Activated CD8-positive, alpha-beta T cell treated with anti-CD3 and anti-CD28 coated beads, Interleukin-2, amount 10 ng/mL, durations not matched to agents 7 days and 5 days (primary cell): ENCODE measurements at places on chromosomes 12 and 14. TPM values are rescaled to one million over a fixed set of nuclear protein-coding genes. Genes with fewer than 3 reads are reported as not detected.

GRCh38 chr12:81610955-81611889, 147.9 kb downstream of the PPFIA2 start:
- H3K36me3 ChIP-seq: no peaks in the 10 kb centered on the region
- no peaks in the 10 kb centered on the region for H3K4me1 ChIP-seq
- DNase-seq: no peak
- H3K27me3 ChIP-seq: peaks cover 4% of the 10 kb centered on the region

DNA sequence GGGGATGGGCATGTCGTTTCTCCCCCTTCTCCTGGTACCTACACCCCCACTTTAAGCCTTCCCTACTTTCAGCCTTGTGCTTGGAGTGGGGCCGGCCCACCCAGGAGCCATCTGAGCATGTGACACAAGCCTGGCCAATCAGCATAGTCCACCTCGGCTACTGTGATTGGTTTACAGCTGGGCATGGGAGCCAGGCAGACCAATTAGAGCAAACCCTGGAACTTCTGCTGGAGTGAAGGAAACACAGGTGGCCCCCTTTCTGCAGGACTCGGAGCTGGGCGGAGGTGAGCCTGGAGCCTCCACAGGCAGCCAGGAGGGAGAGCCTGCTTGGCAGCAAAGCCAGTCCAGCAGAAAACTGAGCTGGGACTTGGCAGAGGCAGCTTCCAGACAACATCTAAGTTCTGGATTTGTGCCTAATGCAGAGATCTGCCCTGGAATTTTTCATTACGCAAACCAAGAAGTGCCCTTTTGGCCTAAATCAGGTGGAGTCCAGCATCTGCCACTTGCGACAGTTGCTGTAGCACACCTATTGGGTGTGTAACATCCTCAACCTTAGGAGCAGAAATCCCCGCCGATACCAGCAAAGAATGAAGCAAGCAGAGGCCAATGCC, 59.5 kb downstream of the SCARB1 start:
- H3K27ac ChIP-seq: no peak overlapping the region
- H3K36me3 ChIP-seq: peaks cover 6% of the 10 kb centered on the region
- no peak overlapping the region for H3K4me3 ChIP-seq
- no peaks in the 10 kb centered on the region for H3K27me3 ChIP-seq

Gene PTGER2
- total RNA-seq: 119 TPM

Gene AVPR1A
- not detected for total RNA-seq

Gene MYRFL
- not detected for total RNA-seq

Gene RHOJ
- total RNA-seq: not detected

Gene HELB
- 25.7 TPM for total RNA-seq
